Sciatic nerve (tissue), 2 donors: ENCODE measurements at places on chromosomes 1 and 21. TPM values are rescaled to one million over a fixed set of nuclear protein-coding genes. Genes with fewer than 3 reads are reported as not detected.
A peak's percentile ranks its signal among the peaks of the same experiment; 100 is the strongest.

GRCh38 chr1:41101950-41102607, 80.6 kb upstream of the SLFNL1 start:
- DNase-seq, result peak; percentile 92

- no peak for DNase-seq
Observed at GRCh38 chr1:203968761-203969160, 104.2 kb upstream of the SOX13 start.

- no peak for DNase-seq
Observed at GRCh38 chr1:155209312-155209721, 822 bp downstream of the MTX1 start.

DNA sequence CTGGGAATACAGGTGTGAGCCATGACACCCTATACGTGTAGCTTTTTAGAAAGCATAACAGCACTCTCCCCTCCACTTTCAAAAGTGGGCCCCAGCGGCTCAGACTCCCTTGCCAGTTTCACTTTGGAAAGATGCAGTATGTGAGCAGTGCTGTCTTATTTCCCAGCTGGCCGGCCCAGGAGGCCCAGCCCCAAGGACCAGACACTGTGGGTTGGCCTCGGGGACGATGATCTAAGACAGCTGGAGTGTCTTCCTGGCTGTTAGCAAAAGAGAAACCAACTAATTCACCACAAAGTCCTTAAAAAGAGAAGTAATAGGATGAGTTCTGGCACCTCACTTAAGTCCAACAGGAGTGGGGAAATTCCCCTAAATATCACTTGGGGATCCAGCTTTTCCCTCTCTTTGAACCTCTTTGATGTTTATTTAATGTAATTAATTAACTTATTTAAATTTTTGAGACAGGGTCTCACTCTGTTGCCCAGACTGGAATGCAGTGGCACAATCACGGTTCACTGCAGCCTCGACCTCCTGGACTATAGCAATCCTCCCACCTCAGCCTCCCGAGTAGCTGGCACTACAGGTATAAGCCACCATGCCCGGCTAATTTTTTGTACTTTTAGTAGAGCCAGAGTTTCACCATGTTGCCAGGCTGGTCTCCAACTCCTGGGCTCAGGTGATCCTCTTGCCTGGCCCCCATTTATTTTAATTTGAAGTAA, 17.6 kb upstream of the CLIC4 start:
- DNase-seq, result no peak

DNA sequence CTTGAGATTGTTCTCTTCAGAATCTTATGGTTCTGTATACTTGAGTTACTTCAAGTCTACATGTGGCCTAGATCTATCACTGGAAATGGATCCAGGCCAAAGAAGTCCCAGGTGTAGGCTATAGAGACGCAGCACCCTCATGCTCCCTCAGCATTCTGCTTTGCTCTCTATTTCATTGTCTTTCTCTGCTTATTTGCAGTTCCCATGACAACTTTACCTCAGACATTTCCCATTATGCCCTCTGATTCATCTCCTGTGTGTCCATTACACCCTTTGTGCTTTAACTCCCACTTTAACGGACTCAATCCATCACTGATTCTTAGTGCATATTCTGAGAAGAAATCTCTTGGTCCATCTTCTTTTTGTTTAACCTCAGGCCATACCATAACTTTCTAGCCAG, 236.9 kb upstream of the NRIP1 start:
- DNase-seq, result no peak

GRCh38 chr1:26239936-26240335, 5.9 kb downstream of the CEP85 start:
- DNase-seq, result no peak

Gene GNAT2
- not detected for total RNA-seq

GRCh38 chr1:172928412-172928811, 122.3 kb downstream of the TNFSF18 start:
- DNase-seq, result no peak

GRCh38 chr1:230725256-230726012, 11.5 kb upstream of the AGT start:
- DNase-seq, result no peak

Gene PLA2G5
- total RNA-seq, result 1.3 TPM

Gene ERICH3
- 0.45 TPM for total RNA-seq

Gene OR14K1
- total RNA-seq, result not detected

Gene SPRR2A
- total RNA-seq, result 0.67 TPM

GRCh38 chr1:62307895-62308492, 11.2 kb downstream of the KANK4 start:
- no peak for DNase-seq

- DNase-seq, result no peak
Observed at GRCh38 chr1:59443310-59443709, 146.4 kb downstream of the FGGY start.

DNA sequence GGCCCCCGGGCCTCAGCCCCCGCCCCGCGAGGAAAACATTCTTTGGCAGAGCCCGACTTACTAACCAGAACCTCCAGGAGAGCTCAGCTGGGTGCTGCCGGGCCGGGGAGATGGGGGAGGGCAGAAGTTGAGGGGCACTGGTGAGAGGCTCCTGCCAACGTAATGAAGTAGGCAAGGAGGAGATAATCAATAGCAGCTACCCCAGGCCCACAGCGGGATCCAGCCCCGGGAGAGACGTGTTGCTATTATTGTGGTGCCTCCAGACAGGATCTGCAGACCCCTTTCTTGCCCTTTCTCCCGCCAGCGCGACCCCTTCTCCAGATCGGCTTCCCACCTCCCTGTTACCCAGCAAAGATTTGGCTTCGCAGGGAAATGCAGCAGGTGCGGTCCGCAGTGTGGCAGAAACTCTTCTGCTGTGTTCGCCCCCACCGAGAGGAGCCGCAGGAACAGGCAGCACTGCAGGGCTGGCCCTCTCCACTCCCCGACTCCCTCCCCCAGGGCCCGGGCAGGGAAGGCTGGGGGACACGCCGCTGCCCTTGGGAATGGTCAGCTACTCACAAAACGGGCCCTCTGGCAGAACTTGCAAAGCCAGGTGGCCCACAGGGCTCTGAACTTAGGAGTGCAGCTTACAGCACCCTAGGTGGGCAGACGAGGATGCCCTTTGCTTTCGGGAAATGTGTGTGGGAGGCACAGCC, 1.5 kb upstream of the KCNA2 start:
- no peak for DNase-seq

- DNase-seq, result no peak
Observed at GRCh38 chr1:221734187-221734586, 7.7 kb downstream of the DUSP10 start.

DNA sequence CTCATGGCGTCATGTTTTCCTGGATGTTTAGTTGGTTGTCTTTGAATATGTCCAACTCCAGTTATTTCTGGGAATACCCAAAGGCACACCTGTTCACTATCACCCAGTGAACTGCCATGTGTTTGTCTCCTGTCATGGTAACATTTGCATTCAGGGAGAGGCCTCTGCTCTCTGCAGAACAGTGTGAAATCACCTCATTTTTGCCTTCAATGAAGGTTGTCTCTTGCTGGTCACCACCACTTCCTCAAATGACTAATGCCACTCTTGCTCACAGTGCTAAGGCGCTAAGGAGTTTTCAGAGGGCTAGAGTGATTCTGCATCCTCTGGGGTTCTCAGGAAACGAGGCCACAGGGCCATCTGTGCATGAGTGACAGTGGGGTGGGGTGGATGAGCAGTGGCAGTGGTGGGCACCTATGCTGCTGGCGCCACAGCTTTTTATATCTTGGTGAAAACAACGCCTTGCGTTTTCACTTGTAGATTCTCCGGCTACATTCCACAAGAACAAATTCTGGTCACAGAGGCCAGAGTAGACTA, 60.0 kb upstream of the ATP5PO start:
- DNase-seq, result no peak

GRCh38 chr1:147635342-147635741, 35.0 kb downstream of the ACP6 start:
- DNase-seq, result no peak

DNA sequence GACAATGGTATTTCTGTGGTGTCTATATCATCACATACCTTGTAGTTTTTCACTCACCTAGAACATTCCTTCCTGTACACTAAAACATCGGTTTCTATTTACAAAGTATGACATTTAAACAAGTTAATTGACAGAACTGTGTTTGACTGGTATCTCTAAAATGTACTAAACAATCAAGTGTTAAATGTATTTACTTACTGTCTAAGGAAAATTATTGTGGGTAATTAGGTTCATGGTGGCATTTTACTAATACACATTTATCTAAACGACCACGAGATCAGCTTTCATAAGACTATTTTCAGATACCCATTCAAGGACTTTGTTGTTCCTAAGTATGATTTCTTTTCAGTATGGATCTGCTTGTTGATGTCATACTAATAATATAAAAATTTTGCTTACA, 115.2 kb downstream of the ADGRL2 start:
- no peak for DNase-seq

Gene OR2T33
- not detected for total RNA-seq

- DNase-seq, result no peak
Observed at GRCh38 chr1:18641005-18641941, 10.6 kb downstream of the PAX7 start.

- DNase-seq, result no peak
Observed at GRCh38 chr1:67666636-67667035, 18.4 kb upstream of the GADD45A start.

DNA sequence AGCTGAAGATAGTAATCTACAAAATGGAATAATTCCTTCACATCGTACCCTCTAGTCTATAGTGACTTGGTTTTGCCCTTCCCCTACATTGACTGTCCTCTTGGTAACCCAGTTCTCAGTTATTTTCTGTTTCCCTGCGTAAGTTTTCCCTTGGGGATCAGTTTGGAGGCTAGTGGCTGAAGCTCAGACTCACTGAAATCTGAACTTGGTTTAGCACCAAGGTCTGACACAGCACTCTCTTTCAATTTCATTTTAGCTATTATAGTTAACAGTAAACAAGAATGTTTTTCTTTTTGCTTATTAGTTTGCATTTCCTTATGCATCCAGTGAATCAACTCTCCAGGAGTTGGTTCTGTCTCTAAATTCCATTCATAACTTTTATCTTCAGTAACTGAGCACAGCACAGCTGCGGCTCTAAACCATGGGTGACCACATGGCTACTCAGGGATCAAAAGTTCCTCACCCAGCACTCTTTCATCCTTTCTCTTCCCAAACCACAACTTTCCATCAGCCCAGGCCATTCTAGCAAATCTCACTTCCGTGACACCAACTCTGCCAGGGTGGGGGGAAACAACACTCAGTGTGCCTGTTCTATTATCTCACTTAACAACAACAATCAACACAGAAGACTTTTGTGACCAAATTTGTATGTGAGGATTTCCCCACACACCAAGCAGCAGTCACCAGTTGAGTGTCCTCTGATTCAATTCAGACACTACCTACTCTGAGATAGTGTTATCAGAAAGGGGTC, 17.6 kb upstream of the IFI6 start:
- no peak for DNase-seq

DNA sequence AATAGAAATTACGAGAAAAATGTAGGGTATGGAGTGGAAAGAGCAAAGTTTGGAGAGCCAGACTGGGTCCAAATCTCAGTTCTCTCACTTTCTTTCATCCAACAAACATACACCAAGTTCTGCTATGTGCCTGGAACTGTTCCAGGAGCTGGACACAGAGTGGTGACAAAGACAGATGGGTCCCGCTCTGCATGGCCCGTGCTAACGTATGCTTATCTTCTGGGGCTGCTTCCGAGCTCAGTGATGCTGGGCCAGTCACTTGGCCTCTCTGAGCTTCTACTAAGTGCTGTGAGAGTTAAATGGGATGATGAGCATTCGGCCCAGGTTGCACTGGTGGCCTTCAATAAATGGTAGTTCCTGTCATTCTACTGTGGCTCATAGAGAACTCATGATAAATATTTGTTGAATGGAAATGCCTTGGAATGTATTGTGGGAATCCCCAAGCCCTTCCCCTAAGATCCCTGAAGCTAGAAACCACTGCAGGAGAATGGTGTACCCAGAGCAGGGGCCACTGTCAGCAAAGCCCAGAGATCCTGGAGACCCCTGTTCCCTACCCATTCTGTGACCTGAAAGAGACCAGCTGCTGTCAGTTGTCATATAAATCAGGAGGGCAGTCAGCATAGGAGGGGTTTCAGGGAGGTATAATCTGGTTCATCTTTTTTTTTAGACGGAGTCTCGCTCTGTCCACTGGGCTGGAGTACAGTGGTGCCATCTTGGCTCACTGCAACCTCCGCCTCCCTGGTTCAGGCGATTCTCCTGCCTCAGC, 3.8 kb downstream of the LEMD1 start:
- DNase-seq, result no peak

DNA sequence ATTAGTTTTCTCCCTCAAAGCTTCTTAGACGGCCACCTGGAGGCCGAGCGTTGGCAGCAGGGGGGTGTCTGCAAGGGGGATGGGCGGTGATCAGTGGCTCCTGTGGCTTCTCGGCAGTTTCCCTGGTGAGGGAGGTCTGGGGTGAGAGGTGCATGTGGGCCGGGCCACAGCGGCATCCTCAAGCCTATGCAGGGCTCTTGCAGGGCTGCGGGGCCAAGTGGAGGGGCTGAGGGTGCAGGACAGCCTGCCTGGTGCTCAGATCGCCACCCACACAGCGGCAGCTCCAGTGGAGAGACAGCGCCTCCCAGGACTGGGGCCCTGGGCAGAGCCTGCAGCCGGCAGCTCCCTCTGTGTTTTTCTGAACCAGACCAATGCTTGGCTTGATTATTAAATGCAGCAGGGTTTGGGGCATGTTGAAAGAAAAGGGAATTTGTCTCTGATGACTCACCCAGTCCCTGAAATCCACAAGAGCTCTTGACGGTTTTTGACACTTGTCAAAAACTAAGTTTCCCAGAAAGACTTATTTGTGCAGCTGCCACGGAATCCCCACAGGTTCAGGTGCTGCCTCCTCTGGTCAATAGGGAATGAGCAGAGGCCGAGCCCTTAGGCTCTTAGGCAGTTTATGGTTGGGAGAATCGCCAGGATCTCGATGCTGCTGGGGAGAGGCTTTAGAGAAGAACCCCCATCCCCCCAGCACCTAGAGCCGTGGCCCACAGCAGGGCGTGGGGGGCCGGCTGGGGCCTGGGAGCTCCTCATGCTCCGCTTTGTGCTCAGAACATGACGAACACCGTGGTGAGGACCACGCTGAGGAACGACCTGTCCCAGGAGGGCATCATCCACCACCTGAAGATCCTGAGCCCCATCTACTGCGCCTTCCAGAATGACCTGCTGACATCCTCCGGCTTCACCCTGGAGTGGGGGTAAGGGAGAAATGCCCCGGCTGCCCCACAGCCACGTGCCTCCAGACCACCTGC, 54.7 kb downstream of the UMODL1 start:
- no peak for DNase-seq

GRCh38 chr1:150066838-150067183, 765 bp upstream of the VPS45 start:
- peak; percentile 73 for DNase-seq

GRCh38 chr1:226882187-226882586, 11.8 kb downstream of the PSEN2 start:
- DNase-seq, result no peak

Gene TRAF3IP3
- 8.3 TPM for total RNA-seq

Gene WDR47
- total RNA-seq, result 24.6 TPM
